ENCODE measurements at places on chromosomes 4 and X.

GRCh38 chrX:44462850-44463249 is 79.8 kb downstream of the FUNDC1 start:
- DNase-seq: no peak

- DNase-seq: no peak
Measured at GRCh38 chr4:73055241-73055897, 14.1 kb downstream of the COX18 start.

- no peak for DNase-seq
Measured at GRCh38 chrX:109373468-109373867, 108.4 kb downstream of the GUCY2F start.

DNA sequence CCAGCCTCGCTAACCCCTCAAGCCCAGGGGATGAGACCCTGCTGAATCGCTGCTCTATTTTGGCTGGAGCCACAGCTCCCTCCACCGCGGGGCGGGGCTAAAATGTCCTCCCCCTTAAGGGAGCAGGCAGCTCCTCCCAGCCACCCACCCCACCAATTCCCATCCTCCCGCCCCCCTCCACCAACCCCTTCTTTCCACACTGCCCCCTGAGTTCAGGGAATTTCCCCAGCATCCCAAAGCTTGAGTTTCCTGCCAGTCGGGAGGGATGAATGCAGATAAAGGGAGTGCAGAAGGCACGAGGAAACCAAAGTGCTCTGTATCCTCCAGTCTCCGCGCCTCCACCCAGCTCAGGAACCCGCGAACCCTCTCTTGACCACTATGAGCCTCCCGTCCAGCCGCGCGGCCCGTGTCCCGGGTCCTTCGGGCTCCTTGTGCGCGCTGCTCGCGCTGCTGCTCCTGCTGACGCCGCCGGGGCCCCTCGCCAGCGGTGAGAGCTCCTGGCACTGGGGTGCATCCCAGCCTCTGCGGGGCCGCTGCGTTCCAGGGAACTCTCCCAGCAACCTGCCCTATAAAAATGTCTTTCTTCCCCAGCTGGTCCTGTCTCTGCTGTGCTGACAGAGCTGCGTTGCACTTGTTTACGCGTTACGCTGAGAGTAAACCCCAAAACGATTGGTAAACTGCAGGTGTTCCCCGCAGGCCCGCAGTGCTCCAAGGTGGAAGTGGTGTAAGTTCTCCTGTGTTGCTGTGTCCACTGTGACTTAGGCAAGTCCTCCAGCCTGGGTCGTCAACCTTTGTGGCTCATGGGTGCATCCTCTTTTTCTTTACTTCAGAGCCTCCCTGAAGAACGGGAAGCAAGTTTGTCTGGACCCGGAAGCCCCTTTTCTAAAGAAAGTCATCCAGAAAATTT is at the start of gene CXCL6:
CXCL6 (plus strand) TSS at position 306 of the 907 bp plus-strand sequence; CDS start at position 379, 73 bp downstream.
- DNase-seq: no peak

- no peak for DNase-seq
Measured at GRCh38 chr4:113053883-113054282, 4.4 kb downstream of the ANK2 start.

DNA sequence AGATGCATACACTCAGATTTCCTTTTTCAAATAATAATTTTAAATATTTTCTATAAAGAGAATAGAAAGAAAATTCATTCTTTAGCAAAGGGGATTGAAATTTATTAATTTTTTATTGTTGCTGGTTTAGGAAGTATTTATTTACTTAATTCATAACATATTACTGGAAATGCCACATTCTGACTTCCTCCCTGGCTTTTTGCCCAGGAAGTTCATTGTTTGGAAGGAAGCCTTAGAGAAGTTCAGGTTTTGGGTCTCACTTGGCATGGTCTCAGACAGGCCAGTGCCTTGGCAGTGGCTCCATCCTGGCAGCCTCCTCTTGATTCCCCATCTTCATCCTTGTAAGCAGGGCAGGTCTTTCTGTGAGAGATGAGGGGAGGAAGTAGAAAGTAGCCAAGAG is 50.5 kb downstream of the IL15 start:
- no peak for DNase-seq

DNA sequence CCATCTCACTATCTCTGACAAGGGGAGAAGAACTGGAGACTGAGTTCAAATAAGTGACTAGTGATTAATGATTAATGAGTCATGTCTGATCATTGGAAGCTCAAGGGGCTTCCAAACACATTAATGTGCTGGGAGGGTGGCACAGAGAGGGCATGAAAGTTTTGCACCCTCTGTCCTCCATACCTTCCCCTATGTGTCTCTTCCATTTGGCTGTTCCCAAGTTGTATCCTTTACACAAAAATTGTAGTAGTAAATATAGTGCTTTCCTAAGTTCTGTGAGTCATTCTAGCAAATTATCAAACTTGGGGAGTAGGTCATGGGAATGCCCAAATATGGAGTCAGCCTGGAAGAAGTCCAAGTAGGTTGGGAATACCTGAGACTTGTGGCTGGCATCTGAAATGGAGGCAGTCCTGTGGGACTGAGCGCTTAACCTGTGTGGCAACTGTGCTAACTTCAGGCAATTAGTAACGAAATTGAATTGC is 4.1 kb upstream of the FAM200B start:
- no peak for DNase-seq

- DNase-seq: no peak
Measured at GRCh38 chrX:16807976-16808542, 21.8 kb downstream of the TXLNG start.

DNA sequence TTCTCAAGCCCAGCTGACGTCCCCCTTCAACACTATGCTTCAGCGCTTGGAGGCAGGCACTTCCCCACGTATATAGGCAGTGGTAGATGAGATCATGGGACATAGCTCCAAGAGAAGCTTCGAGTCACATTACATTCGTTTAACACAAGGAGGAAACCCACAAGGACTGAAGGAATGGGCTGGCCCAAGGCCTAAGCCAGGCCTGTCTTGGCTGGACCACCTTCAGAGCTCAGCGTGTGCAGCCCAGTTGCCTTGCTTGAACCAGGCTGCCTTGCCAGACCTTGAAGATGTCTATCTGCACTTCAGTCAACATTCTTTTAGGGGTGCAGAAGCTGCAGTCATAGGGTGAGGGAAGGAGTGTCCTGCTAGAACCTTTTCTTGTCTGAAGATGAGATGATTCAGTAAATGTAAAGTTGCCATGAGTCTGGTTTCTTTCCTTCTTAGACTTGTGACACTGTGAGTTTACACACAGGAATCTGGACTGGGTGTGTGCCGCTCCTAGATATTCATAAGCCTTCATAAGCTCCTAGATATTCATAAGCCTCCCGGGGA is 144.1 kb upstream of the RBPJ start:
- no peak for DNase-seq

- no peak for DNase-seq
Measured at GRCh38 chr4:125705681-125706080, 390.9 kb downstream of the FAT4 start.

- DNase-seq: no peak
Measured at GRCh38 chr4:88522702-88523324, 763 bp downstream of the PYURF start.

GRCh38 chr4:167868163-167868562 is 224.2 kb upstream of the ANXA10 start:
- DNase-seq: no peak

Data from activated naive CD4-positive, alpha-beta T cell (primary cell).